Right atrium auricular region (tissue), 2 donors: ENCODE measurements at places on chromosomes 4 and X.

GRCh38 chr4:155441475-155441874, 64.7 kb upstream of the MAP9 start:
- no peak overlapping the region for H3K27ac ChIP-seq
- no peak overlapping the region for H3K4me3 ChIP-seq
- H3K36me3 ChIP-seq = no peaks in the 10 kb centered on the region
- no peaks in the 10 kb centered on the region for H3K27me3 ChIP-seq

DNA sequence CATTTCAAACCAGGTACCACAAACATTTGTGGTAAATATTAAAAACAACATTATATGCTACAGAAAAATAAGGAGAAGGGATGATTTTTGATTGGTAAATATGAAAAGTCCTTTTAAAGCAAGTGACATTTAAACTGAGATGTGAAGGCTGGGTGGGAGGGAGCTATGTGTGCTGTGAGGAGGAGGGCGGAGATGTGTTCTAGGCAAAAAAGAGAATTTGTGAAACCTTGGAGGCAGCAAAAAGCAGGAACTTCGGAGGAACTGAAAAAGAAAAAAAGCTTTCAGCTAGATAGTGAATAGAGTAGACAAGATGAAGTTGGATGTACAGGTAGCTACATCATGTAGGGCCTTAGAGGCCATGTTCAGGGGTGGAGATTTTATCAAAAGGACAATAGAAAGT, 10.1 kb upstream of the ARAP2 start:
- DNase-seq = no peak
- no peak overlapping the region for H3K4me3 ChIP-seq
- H3K36me3 ChIP-seq = no peaks in the 10 kb centered on the region
- no peaks in the 10 kb centered on the region for H3K4me1 ChIP-seq
- H3K27ac ChIP-seq = no peak overlapping the region
- H3K27me3 ChIP-seq = no peaks in the 10 kb centered on the region

DNA sequence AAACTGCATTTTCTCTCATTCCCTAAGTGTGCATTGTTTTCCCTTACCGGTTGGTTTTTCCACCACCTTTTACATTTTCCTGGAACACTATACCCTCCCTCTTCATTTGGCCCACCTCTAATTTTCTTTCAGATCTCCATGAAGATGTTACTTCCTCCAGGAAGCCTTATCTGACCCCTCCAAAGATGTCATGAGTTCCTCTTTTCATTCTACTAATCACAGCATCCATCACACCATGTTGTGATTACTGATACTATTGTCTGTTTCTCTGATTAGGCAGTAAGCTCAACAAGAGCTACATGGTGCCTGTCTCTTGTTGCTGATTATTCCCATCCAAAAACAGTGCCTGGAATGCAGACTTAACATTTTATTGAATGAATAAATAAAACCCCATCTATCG, 2.9 kb upstream of the AFP start:
- no peak overlapping the region for H3K4me3 ChIP-seq
- no peaks in the 10 kb centered on the region for H3K36me3 ChIP-seq
- no peak for DNase-seq
- H3K27me3 ChIP-seq = no peaks in the 10 kb centered on the region
- no peaks in the 10 kb centered on the region for H3K4me1 ChIP-seq
- no peak overlapping the region for H3K27ac ChIP-seq

- H3K4me3 ChIP-seq = no peak overlapping the region
- H3K4me1 ChIP-seq = peaks cover 19% of the 10 kb centered on the region
- H3K36me3 ChIP-seq = no peaks in the 10 kb centered on the region
- no peaks in the 10 kb centered on the region for H3K27me3 ChIP-seq
- peak overlapping the region; percentile 46 for H3K27ac ChIP-seq
These were observed 70.1 kb upstream of the CBR4 start for GRCh38 chr4:169079942-169080827.

DNA sequence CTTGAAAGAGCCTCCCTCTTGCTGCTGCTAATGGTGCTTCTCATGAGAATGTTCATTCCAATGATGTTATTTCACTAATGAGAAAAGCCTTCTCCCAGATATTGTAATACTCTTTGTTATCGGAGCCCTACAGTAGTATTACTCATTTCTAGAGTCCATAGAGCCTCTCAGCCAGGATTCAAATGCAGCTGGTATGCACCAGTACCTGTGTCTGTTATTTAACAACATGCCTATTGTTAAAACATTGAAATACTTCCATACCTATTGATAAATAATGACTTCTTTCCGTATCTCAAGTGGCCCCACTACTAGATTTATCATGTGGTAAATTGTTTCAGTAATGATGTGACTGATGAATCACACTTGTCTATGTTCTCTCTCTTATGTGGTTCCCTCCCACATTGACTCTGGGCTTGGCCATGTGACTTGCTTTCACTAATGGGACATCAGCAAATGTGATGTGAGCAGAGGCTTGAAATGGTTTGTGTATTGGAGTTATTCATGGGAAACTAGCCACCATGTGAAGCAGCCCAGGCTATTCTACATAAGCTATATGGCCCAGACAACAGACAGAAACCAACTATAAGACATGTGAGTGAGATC, 207.6 kb downstream of the THOC2 start:
- H3K4me3 ChIP-seq = no peak overlapping the region
- no peak for DNase-seq
- H3K4me1 ChIP-seq = no peaks in the 10 kb centered on the region
- no peaks in the 10 kb centered on the region for H3K36me3 ChIP-seq
- H3K27ac ChIP-seq = no peak overlapping the region
- no peaks in the 10 kb centered on the region for H3K27me3 ChIP-seq
